ENCODE measurements at places on chromosomes 4 and X.

DNA sequence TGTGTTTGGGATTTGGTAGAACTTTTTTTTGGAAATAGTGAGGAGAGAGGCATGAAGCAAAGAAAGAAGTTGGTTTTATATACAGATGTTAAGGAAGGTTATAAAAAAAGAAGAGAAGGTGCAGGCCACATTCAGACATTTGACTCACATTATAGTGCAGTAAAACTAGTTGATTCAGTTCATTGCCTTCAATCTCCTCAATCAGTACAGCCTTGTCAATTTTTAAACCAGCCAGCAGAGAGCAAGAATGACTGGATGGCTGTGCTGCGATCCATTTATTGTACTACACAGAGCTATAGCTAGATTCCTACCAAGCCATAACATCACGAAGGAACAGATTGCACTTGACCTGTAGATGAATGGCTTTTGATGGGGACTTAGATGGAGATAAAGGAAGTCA lies 79.7 kb upstream of the LSM6 start:
- ATAC-seq, result no peak

DNA sequence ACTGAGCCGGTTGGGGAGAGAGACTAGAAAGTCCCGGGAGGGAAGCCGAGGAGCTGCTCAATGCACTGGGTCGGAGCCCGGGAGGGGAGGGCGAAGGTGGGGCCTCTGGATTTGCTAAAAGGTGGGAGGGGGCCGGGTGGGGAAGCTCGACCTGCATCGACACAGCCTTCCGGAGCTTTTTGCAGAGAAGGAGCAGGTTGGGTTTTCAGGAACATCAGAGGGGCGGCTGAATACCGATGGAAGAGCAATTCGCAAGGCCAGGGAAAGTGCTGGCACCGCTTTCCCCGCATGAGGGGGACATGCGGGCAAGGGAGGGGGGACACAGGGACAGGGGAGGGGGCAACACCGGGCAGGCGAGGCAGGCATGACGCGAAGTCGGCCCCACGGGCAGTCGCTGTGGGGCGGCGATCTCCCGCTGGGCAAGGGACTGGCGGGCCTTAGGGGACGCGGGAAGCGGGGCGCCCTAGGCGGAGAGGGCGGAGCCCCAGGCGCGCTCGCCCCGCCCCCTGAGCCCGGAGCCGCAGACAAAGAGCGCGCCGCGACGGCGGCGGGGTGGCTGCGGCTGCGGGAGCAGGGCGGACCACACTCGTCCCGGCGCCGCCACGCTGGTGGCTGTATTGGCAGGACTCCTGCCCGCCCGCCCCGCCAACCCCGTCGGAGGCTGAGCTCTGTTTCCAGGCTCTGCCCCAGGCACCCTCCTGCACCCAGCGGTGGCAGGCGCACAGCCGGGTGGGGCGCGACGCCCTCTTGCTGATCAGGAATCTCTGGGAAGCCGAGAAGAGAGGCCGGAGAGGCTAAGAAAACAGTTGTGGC lies 11.6 kb downstream of the PDZD4 start:
- ATAC-seq, result peak; percentile 88

DNA sequence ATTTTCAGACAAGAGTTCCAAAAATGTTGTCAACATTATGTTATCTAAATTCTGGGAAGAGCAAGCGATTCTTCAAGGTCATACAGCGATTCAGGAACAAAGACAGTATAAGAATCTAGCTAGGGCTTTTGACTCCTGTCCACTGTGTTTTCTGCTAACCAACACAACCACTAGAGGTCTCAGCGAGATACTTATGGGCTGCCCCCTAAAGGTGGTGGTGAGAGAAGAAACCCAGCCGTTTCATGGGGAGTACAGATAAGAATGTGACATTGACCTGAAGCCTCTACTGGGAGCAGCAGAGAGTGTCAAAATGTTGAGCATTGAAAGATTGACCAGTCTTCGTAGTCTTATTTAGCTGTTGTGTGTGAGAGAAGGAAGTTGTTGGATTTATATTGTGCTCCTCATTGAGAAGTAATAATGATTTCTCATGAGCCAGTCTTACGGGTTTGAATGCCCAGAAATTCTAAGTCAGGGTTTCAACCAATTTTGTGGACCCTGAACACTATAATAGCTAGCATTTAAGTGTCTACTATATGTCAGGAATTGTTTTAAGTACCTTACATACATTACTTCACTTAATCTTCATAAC lies 168.3 kb downstream of the SPRY1 start:
- ATAC-seq, result peak; percentile 97

- ATAC-seq, result peak; percentile 99
Measured at GRCh38 chr4:189940178-189941004, at the start of gene FRG1. Gene FRG1 (plus strand): TSS chr4:189940872. CDS start chr4:189941010, 138 bp downstream.

DNA sequence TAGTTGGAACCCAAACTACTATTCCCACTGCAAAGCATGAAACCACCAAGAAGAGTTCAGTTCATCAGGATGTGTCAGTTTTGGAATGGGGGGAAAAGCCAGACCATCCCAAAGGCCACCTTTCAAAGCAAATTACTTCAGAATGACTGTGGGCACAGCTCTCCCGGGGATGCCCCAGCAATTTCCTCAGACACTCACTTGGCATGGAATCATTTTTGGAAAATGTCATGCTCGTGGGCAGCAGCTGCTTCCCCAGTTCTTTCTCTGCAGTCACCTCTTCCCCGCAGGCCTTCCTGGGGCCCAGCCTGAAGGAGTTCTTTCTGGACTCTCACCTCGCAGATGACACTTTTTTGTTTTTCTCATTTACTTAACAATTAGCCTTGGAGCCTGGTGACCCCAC lies 350.3 kb downstream of the NR3C2 start:
- ATAC-seq, result no peak

DNA sequence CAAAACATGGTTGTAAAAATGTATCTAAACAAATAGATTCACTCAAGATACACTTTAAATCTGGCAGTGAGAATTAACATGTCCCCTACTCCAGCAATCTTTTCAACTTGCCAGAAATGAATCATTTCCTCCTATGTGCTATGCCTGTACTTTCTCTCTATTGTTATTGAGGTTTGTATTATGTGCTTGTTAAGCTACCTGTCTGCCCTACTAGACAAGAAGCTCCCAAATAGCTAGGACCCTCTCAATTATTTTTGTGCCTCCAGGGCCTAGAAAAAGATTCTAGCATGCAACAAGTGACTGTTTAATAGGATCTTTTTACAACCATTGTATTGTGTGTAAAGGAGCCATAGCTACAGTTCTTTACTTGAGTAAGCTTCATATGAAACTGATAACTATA lies 3.5 kb upstream of the SAP30 start:
- peak; percentile 13 for ATAC-seq

DNA sequence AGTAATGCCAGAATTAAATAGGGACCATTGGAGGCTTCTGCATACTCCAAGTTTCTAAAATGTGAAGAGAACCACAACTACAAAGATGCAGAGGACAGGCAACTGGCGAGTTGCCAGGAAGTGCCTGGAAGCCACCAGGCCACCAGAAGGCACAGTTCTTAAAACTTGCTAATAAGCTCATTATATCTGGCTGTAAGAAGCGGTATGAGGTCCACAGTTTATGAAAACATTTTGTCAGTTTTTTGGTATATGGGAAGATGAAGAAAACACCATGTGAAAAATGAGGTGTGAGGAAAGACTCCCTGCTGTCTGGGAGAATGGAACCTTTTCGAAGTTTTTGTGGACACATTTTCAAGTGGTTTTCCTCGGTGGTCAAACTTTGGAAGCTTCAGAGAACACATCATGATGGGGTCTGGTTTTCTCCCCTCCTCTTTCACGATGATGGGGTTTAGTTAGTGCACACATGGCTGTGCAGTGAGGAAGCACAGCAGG lies 202.7 kb downstream of the NR3C2 start:
- ATAC-seq, result no peak

DNA sequence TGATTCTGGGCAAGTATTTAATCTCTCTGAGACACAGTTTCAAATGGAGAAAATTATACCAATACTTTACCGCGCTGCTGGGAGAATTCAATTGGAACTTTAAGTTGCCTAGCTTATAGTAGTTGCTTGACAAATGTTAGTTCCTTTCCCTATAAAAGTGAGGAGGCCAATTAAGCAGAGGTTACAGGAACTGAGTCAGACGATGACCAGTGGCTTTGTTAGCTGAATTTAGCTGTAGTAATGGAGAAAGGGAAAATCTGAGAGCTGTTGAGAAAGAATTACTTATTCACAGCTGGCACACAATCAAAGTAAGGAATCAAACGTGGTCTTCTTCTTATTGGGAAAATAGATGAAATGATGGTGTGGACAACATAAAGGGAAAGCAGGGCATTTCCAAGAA lies 29.6 kb downstream of the SMARCA1 start:
- no peak for ATAC-seq

DNA sequence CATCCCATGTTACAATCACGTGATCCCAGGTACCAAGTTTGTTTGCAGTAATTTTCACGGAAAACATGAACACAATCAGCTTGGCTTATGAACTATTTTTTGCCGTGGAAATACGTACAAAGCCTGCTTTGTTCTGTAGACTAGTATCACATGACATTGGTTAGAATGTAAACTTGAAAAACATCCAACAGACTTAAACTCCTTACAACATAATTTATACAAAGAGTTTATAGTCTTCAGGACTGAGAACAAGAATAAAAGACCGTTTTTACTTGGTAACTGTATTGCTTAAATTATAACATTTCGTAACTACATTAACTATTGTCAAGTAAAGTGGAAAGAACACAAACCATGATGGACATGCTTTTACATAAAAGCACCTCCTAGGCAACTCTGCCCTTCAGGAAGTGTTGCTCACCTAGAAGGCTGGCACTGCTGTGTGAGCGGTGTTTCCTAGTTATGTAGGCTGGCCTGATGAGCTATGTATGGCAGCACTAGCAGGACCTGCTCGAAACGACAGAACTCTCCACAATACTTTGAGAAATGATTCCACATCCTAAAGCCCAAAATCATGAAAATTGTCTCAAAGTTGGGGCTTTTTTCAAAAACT lies 41.8 kb upstream of the WDR1 start:
- ATAC-seq, result no peak

DNA sequence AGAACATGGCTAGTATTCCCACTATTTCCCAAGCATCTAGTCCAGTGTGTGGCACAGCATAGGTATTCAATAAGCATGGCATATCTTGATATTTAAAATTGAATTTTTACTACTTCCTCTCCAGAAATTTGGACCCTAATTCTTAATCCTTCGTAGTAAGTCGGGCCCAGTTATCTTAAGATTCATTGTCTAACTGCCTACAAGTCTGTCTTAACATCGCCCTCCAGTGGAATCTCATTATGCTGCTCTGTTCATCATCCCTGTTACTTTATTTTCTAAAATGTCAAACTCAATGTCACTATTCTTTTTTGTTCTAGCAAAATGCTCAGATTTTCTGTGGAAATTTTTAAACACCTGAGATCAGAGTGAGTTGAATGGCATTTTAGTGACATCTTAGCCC lies 606.2 kb downstream of the KLHL13 start:
- no peak for ATAC-seq

DNA sequence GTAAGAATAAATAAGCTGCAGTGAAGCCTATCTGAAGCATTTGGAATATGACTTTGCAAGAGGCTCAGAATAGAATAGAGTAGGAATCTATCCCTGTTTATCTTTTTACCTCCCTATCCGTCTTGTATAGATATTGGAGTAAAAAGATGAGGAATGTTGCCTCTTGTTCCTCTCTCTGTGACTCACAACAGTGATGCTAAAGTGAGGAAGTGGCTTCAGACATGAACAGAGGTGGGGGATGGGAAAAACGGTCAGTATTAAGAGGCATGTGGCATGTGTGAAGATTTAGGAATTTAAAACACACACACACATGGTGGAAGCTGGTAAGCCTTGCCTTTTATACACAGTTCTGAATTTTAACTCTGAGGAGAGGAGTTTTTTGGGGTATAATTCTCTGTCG lies 3.8 kb upstream of the DCAF4L1 start:
- ATAC-seq, result no peak

GRCh38 chr4:141739636-141740035 lies 103.3 kb downstream of the IL15 start:
- no peak for ATAC-seq

GRCh38 chr4:129453524-129454200 lies 357.7 kb downstream of the C4orf33 start:
- no peak for ATAC-seq

GRCh38 chrX:48983896-48984295 lies 12.3 kb upstream of the KCND1 start:
- no peak for ATAC-seq

GRCh38 chr4:37980246-37980645 lies 20.0 kb downstream of the PTTG2 start:
- no peak for ATAC-seq

Measured in activated T-helper 17 cell treated with anti-CD3 and anti-CD28 coated beads, Interleukin-2, amount 50 U/mL, for 72 hours (primary cell).